ENCODE measurements at places on chromosomes 4 and X.
A peak's percentile ranks its signal among the peaks of the same experiment; 100 is the strongest.

- no peak for DNase-seq
These were observed 24.4 kb downstream of the TRIM2 start for GRCh38 chr4:153228512-153229140.

GRCh38 chr4:93143902-93144301, 684.7 kb upstream of the ATOH1 start:
- DNase-seq: no peak

- DNase-seq: peak; percentile 2
These were observed 1176.8 kb downstream of the FAM133A start for GRCh38 chrX:94850811-94851210.

DNA sequence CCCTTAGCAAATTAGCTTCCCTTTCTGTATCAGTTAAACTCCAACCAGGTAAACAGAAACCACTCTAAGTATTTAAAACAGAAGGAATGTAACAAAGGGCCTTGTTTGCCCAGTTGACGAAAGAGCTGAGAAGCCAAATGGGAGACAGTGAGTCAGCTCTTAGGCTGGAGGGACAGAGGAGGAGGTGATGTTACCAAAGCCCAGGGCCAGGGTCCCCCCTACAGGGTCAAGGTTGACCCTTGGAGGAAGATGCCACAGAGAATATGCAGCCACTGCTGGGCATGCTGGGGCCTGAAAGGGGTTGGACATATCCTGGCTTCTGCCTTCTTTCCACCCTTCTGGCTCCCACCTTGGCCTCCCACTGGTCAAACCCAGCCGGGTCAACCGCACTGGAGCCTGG, 38.3 kb upstream of the LGI2 start:
- DNase-seq: no peak

DNA sequence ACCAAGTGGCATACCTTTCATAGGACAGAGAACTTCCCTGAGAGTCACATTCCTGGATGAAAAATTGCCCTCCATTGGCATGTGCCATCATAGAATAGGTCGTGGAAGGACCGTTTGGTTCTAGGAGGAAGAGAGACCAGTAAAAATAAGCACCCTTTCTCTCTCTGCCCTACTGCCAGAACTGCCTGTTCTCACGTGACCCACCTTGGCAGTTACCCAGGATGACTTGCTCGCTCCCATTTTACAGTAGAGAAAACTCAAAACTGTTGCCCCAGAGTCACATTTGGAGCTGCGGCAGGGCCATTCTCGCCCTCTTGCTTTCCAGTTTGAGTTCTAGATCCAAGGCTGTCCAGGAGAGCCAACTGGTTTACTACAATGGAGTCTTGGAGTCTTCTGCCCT, 1.1 kb upstream of the NLGN3 start:
- DNase-seq: peak; percentile 40

- no peak for DNase-seq
These were observed 709.8 kb upstream of the HS3ST1 start for GRCh38 chr4:12138488-12138887.

GRCh38 chrX:150649096-150649870, 43.9 kb upstream of the MTMR1 start:
- peak; percentile 4 for DNase-seq

DNA sequence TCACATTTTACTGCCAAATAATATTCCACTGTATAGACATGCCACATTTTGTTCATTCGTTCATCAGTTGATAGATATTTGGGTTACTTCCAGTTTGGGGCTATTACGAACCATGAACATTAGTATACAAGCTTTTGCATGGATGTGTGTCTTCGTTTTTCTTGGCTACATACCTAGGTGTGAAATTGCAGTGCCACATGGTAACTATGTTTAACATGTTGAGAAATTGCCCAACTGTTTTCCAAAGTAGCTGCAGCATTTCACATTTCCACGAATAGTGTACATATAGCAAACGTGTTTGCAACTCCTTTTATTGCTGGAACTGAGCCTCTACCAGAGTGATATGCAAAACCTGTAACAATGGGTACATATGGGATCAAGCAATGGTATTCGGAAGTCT, 221.5 kb downstream of the VEGFC start:
- no peak for DNase-seq

GRCh38 chrX:49930039-49930438, 7.6 kb downstream of the CLCN5 start:
- DNase-seq: no peak

GRCh38 chrX:70208479-70208878, 26.0 kb upstream of the AWAT1 start:
- DNase-seq: no peak

GRCh38 chrX:25125483-25125882, 109.7 kb upstream of the ARX start:
- DNase-seq: no peak

- DNase-seq: no peak
These were observed 108.9 kb downstream of the DLG3 start for GRCh38 chrX:70553516-70553915.

DNA sequence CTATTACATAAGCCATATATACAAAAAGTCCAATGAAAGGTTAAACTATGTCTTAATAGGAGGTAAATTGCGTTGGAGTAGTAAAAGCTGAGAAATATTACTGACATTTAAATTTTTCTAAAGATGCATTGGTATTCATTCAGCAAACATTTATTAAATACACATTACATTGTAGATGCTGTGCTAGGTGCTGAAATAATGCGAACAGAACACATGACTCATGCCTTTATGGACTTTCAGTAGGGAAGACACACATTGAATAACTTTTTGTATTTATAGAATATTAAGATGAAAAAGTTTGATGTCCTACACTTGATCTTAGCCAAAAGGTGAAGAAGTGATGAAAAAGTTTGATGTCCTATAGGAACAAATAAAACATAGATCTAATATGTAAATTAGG, 871.1 kb upstream of the SLIT2 start:
- no peak for DNase-seq

DNA sequence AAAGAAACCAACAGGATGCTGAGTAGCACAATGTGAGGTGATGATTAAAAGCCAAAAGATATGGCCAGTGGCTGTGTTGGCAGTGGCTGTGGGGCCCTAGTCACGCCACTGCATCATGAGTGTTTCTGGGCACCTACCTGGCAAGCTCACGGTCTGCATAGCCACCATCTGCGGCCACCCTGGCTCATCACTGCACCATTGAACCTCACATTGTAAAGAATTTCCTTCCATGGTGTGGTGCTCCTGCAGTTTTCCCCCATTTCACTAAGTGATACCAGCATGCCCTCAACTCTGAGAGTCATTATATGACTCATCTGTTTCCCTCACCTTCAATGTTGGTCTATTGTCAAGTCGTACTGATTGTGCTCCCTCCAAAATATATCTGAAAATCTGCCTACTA, 45.5 kb upstream of the CLNK start:
- DNase-seq: no peak

DNA sequence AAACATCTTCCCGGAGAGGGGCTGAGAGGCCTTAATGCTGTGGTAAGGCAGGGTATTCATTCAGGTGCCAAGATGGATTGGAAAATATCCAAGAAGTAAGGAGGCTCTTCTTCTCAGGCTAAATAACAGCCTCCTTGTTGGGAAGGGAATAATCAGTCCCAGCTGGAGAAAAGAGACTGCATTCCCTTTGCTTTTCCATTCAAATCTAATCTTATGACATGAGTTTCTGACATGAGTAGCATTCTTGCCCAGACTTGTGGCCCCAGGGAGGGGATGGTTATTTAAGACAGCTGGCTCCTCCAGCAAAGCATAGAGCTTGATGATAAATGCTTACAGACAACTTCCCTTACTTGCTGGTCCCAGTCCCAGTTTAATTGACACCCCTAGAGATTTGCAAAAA, 98.3 kb downstream of the DCLK2 start:
- peak; percentile 70 for DNase-seq

DNA sequence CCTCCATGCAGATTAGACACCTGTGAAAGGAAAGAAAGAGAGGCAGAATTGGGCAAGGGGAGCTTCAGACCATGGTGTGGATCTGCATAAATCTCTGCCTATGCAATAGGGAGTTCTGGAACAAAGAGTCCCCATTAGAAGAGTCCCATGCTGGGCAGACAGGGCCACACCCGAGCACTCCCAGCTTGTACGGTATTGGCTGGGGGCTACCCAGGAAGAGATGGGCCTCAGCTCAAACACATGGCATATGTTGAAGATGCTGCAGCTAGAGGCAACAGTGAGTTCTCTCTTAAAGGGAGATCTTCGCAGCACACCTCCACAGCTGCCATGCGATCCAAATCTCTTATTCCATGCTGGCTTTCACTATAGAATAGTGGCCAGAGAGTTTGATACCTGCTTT, 24.7 kb downstream of the CCNG2 start:
- no peak for DNase-seq

DNA sequence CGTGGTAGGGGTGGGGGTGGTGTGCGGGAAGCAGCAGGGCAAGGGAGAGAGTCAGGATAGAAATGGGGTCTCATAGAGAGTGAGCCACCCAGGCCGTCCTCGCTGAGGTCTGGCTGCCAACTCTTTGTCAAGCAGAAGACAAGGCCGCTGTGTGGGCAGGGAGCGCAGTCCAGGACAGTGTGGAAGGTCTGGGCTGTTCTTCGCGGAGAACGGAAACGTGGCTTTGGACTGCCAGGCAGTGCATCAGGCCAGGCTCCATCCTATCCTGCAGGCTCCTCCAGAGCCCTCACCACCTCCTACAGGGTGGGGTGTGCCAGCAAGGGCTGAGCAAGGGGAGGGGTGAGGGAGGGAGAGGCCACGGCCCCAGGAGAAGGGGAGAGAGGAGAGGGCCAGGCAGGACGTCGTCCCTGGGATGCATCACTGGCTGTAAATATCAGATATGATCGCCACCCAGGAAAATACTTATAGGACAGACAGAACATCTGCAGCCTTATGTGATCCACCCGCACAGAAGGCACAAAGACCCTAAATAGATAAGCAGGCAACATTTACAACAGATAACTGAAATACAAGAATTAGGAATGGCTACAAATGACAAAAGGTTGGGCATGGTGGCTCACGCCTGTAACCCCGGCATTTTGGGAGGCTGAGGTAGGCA, 85.3 kb downstream of the ABLIM2 start:
- no peak for DNase-seq

- no peak for DNase-seq
These were observed 298.2 kb upstream of the ARSJ start for GRCh38 chr4:114277690-114278089.

DNA sequence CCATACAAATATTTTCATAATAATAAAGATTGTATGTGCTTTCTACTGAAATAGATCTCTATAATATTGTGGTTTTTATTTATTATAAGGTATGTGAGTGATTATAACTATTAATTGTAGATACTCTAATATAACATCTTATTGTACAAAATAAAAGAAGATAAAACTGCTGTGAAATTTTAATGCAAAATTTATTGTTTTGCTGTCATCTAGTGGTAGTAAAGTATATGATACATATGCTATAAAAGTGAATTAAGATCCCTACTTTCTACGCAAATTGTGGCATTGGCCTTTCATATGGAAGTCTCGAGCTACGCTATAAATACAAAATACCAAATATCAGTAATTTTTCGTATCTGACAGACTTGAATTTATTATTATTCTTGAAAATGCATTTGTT, 19.3 kb downstream of the YIPF7 start:
- DNase-seq: no peak

- DNase-seq: no peak
These were observed 38.3 kb upstream of the CBLL2 start for GRCh38 chrX:22234380-22234779.

- no peak for DNase-seq
These were observed 996.3 kb downstream of the FSTL5 start for GRCh38 chr4:161167539-161167938.

- no peak for DNase-seq
These were observed 31.3 kb upstream of the NXF3 start for GRCh38 chrX:103124284-103124683.

GRCh38 chr4:56182356-56182755, 204.9 kb downstream of the AASDH start:
- DNase-seq: no peak

DNA sequence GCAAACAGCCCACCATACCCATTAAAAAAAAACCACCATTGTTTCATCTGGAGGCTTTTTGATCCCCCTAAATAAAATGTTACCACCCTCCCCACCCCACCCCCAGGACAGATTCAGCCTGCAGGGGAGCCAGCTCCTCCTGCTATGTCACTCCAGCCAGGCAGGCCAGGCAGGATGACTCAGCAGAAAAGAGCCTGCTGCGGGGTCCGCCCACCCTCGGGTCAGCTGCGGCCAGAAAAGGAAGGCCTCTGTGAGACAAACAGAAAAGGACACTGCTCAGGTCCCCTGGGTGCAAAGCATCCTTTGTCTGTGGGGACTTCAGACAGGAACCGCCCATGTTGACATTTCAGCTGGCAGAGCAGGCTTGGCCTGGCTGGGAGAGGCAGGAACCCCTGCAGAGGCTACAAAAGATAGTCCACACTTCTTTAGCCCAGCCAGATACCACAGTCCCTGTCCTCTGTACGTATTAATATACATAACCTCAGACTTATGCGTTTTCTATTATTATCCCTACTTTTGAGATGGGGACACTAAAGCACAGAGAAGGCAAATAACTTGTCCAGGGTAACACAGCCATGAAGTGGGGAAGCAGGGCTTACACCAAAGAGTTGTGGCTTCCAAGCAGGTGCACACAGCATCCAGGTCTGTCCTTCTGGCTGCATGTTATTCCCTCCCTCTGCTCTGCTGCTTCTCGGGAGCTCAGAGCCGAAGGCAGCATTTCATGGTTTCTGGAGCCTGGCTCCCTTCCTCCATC, 147.7 kb downstream of the CPEB2 start:
- peak; percentile 90 for DNase-seq

GRCh38 chrX:151488677-151489076, 74.8 kb upstream of the PASD1 start:
- DNase-seq: no peak

DNA sequence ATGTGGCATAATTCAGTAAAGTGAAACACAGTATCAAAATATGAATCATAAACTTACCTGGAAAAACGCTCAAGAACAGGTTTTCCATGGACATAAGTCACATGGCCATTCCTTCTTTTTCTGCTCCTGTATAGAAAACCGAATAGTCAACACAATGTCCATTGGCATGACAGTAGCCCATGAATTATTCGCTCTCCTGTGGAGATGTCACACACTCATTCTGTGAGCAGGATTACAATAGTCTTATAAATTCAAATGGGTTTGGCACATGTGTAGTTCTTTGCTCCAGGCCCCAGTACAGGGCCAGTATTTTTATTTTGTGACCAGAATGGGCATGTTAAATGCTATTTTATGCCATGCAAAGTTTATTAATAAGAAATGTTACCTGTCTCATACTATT, 15.1 kb upstream of the CXCL13 start:
- no peak for DNase-seq

Data from AG08395 (cell line).